GM12878 (cell line): ENCODE measurements at places on chromosomes 7 and 10.

- no peaks in the 10 kb centered on the region for H3K36me3 ChIP-seq
- DNase-seq = no peak
- H3K4me1 ChIP-seq = no peaks in the 10 kb centered on the region
- no peak overlapping the region for H3K27ac ChIP-seq
- no peak overlapping the region for H3K4me3 ChIP-seq
Observed at GRCh38 chr7:129803546-129804081, 149.1 kb downstream of the UBE2H start.

DNA sequence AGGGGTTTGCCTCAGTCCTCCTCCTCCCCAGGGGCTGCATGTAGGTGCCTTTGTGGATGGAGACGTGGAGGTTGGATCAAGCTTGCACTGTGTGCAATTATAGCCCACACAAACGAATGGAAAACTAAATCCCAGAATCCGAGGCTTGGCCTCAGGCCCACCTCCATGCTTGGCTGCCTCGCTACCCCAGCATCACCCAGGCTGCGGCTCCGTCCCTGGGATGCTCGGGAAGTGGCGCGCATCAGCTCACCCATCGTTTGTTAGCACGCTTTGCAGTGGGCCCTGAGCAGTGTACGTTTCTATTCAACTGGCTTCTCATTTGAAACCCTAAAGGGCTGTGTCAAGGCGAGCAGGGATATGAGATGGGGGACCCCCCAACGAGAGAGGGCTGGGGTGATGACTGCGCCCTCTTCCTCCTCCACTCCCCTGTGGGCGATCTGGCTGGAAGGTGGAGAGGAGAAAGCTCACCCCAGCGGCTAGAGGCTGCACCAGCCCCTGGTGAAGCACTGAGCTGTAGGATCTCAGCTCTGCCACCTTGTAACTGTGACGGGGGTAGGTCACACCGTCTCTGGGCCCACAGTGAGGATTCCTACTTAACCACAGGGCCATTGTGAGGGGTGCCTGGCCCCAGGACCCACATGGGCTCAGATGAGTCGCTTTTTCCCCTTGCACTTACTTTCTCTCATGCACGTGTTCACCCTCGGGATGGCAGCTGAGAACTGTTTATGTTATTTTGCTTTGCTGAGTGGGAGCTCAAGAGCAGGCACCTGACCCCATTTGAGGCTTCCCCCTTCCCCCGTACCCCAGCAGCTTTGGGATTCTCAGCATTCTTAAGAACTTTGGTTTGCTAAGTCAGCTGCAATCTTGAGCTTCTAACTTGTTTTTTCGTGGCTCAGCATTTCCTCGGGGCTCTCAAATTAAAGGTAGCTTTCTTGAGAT, 12.7 kb upstream of the BTBD16 start:
- no peak overlapping the region for H3K4me3 ChIP-seq
- no peak for DNase-seq
- no peak overlapping the region for H3K27ac ChIP-seq
- no peaks in the 10 kb centered on the region for H3K36me3 ChIP-seq
- H3K4me1 ChIP-seq = no peaks in the 10 kb centered on the region

GRCh38 chr10:12559578-12560178, 210.3 kb downstream of the CAMK1D start:
- no peak overlapping the region for H3K27ac ChIP-seq
- H3K27me3 ChIP-seq = no peaks in the 10 kb centered on the region
- no peak for DNase-seq
- no peak overlapping the region for H3K4me3 ChIP-seq
- H3K36me3 ChIP-seq = no peaks in the 10 kb centered on the region
- H3K4me1 ChIP-seq = peaks cover 7% of the 10 kb centered on the region; the same call in 1 of the 2 replicates

GRCh38 chr7:4054158-4054557, 627.9 kb upstream of the FOXK1 start:
- no peaks in the 10 kb centered on the region for H3K4me1 ChIP-seq
- no peak for DNase-seq
- H3K36me3 ChIP-seq = no peaks in the 10 kb centered on the region
- H3K4me3 ChIP-seq = no peak overlapping the region
- H3K27me3 ChIP-seq = no peaks in the 10 kb centered on the region
- H3K27ac ChIP-seq = no peak overlapping the region

DNA sequence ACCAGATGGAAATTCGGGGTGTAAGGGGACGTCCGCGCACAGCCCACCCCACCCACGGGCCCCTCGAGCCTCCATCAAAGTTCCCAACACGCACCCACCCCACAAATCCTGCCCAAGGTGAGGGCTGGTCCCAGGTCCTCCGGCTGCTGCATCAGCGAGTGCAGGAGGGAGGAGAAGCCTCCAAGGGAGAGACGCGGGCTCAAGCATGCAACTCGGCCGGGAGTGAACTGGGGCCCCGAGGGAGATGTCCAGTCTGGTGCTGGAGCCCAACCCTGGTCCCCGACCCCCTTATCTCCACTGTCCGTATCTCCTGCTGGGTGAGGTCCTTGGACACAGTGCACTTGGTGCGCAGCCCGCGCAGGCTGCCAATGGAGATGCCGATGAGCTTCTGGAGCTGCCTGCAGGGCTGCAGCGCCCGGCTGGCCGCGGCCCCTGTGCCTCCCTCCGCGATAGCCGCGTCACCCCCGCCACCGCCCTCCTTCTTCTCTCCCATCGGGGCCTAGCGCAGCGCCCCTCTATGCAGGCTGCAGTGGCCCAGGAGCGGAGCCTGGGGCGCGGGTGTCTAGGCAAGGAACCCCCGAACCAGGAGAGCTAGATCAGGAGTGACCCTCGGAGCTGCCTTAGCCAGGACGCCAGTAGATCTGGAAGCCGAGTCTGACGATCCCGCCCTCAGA, 489.2 kb downstream of the ZNF33B start:
- no peaks in the 10 kb centered on the region for H3K4me1 ChIP-seq
- no peaks in the 10 kb centered on the region for H3K36me3 ChIP-seq
- no peak overlapping the region for H3K4me3 ChIP-seq
- H3K27me3 ChIP-seq = no peaks in the 10 kb centered on the region
- DNase-seq = no peak
- H3K27ac ChIP-seq = no peak overlapping the region

DNA sequence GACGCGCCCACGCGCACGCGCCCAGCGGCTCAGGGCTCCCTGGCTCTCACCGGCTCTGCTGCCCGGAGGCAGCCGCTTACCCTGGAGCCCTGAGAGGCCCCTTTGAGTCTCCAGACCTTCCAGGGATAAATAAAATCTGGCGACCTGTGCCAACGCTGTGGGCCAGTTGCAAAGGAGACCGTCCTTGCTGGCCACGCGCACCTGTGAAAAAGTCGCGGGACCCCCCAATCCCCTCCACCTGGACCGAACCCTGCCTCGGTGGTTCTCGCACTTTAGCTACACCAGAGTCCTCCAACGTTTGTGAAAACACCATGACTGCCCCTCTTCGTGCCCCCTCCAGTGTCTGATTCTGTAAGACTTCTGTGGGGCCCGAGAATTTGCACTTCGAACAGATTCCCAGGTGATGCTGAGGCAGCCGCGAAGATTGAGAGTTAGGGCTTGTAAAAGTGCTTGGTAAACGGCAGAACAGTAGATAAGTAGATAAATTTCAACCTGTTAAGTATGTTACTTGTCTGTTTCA, 102.4 kb upstream of the SVIL start:
- no peaks in the 10 kb centered on the region for H3K4me1 ChIP-seq
- H3K4me3 ChIP-seq = no peak overlapping the region
- no peaks in the 10 kb centered on the region for H3K36me3 ChIP-seq

GRCh38 chr10:19231034-19231433, 182.4 kb downstream of the MALRD1 start:
- H3K27me3 ChIP-seq = no peaks in the 10 kb centered on the region
- no peak overlapping the region for H3K27ac ChIP-seq
- H3K4me3 ChIP-seq = no peak overlapping the region
- no peaks in the 10 kb centered on the region for H3K36me3 ChIP-seq
- H3K4me1 ChIP-seq = no peaks in the 10 kb centered on the region
- DNase-seq = no peak

DNA sequence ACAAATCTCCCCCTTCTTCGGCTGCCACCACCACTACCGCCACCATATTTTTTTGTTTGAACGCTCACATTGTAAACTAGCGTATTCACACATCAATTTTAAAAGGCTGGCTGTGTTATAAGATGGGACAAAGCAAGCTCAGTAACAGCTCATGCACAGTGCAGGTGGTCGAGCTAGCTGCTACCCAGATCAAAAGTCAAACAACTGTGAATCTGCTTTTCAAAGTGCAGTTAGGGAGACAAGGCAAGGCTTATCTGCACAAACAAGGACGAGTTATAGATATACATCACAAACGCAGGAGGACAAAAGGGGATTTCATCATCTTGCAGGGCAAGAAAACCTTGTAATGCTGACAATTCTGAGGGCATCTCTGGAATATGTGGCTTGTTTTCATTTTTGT, 231.6 kb downstream of the VTI1A start:
- H3K4me3 ChIP-seq = no peak overlapping the region
- H3K36me3 ChIP-seq = no peaks in the 10 kb centered on the region
- no peak overlapping the region for H3K27ac ChIP-seq
- no peaks in the 10 kb centered on the region for H3K4me1 ChIP-seq
- H3K27me3 ChIP-seq = no peaks in the 10 kb centered on the region

DNA sequence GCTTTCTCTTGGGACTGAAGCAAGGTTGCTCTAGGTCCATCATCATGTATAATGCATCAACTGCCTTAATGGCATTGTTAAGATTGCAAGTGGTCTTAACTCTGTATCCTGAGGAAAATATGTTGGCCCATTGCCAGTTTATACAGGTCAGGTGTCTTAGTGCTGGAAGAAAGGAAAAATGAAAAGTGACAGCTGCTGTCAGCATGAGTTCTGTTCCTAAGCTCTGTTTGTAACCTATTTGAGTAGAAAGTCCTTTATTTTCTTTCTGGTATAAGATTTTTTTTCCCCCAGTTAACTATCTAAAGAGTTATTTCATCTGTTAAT, 127.2 kb downstream of the SRI start:
- H3K4me1 ChIP-seq = no peaks in the 10 kb centered on the region; the same call in 1 of the 2 replicates
- H3K36me3 ChIP-seq = no peaks in the 10 kb centered on the region
- H3K27ac ChIP-seq = no peak overlapping the region
- no peaks in the 10 kb centered on the region for H3K27me3 ChIP-seq
- DNase-seq = no peak
- H3K4me3 ChIP-seq = no peak overlapping the region

DNA sequence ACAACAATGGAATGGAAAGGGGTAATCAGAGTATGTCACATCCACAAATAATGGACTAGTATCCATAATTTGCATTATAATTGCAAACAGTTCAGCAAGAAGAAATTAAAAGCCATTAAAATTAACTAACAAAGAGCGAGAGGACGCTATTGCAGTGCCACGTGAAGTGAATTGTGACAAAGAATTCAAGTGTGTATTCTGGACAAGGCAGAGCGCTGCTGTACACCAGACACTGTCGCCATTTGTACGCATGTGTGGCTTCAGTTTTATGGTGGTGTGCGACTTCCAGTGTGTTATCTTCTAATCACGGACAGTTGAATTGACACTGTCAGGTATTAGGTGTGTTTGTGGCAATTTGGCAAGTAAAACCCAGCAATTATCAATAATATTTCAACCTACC, 11.3 kb downstream of the CYP3A5 start:
- H3K36me3 ChIP-seq = no peaks in the 10 kb centered on the region
- H3K4me1 ChIP-seq = no peaks in the 10 kb centered on the region
- no peak overlapping the region for H3K4me3 ChIP-seq
- no peak overlapping the region for H3K27ac ChIP-seq

DNA sequence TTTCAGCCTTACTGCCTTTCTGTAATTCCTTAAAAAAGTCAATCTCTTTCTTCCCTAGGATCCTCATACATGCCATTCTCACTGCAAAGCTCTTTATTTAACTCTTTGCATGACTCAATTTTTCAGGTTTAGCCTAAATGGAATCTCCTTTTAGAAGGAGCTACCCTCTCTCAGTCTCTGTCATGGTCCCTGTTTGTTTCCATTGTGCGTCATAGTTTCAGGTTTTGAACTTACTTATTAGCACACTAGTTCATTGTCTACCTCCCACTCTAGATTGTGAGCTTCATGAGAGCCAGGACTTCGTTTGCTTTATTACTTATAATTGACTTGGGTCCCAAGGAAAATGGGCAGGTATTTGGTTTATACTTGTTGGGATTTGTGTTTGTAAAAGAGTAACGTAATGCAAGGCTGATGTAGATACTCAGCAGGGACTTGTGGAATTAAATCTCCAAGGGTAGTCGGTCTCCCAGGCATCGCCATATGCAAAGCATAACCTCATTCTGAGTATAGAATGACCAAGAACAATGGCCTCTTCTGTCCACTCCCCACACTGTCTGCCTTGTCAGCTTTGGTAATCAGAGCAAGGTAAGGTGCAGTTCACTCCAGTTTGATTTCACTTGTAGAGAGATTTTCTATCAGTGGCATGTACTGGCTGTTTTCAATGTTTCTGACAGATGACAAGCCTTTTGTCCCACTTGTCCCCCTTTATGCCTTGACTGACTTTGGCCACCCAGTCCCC, 252.0 kb downstream of the SORCS3 start:
- no peaks in the 10 kb centered on the region for H3K36me3 ChIP-seq
- DNase-seq = no peak
- no peaks in the 10 kb centered on the region for H3K4me1 ChIP-seq
- no peak overlapping the region for H3K4me3 ChIP-seq

DNA sequence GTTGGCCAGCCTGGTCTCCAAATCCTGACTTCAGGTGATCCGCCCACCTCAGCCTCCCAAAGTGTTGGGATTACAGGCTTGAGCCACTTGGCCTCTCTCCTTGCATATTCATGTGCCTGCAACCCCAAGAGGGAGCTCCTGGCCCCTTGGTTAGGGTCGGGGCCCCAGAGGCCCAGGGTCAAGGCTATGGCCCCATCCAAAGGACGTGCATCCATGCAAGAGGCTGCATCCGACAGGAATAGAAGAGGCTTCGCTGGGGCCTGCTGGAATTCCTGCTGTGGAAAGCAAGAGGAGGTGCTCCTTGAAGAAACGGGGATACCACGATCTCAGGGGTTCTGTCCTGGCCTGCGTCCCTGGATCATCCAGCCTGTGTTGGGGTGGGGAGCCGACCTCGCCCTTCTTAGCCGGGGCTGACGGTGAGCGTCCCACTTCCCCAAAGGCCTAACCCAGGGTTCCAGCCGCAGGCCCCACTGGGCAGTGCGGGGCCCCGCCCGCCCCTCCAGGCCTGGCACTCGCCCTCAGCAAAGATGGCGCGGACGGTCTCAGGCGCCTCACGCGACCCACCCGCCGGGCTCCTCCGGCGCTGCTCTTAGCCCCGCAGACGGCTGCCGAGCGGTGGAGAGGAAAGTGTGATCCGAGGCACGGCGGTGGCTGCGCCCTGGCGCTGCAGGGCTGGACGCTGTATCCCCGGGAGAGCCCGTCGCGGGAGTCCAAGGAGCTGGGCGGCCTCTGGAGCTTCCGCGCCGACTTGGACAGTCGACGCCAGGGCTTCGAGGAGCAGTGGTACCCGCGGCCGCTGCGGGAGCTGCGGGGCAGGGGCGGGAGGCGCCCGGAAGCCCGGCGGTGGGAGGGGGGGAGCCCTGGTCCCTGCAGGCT, 54.7 kb downstream of the ZNF727 start:
- H3K27me3 ChIP-seq = no peaks in the 10 kb centered on the region
- no peaks in the 10 kb centered on the region for H3K36me3 ChIP-seq
- no peak for DNase-seq

DNA sequence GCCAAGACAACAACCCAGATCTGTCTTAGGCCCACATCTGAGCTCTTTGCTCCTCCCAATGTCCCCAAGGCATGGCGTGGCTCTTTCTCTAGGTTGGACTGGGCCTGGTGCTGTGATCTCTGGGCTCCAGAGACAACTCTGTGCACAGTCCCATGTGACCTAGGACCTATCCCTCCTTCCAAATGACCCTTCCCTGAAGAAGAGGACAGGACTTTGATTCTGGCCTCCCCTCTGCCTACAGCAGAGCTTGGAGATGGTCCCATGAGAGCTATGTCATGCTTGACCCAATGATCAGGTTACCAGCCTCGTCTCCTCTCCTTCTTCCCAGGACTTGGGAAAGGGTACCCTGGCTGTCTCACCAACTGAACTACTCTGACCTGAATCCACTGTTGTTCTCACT, 296.3 kb upstream of the GALNT17 start:
- H3K27me3 ChIP-seq = no peaks in the 10 kb centered on the region
- H3K4me3 ChIP-seq = no peak overlapping the region
- no peak for DNase-seq
- no peak overlapping the region for H3K27ac ChIP-seq
